ENCODE measurements at places on chromosomes 2 and 18. TPM values are rescaled to one million over a fixed set of nuclear protein-coding genes. Genes with fewer than 3 reads are reported as not detected.

The LRP2 gene
- 13.4 TPM for total RNA-seq

The ABCG5 gene
- not detected for total RNA-seq

The CIDEA gene
- not detected for total RNA-seq

The ALPG gene
- not detected for total RNA-seq

The GALNT1 gene
- 40.4 TPM for total RNA-seq

The SESTD1 gene
- 48.5 TPM for total RNA-seq

DNA sequence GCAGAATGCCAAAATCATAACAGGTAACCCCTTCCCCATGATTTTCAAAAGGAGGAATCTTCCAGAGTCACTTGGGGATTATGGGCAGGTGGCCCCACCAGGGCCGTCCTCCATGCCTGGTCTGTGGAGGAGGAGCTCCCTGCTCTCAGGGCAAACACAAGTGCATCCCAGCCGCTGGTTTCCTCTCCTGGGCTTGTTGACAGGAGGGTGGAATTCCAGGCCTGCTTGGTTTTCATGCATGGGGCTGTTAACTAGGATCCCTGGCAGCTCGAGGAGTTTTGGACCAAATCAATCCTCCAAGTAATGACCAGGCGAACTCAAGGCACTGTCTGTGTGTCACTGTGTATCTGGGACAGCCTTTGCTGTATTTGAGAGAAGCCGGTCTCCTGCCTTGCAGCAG lies 45.3 kb downstream of the FOSL2 start:
- no peak for DNase-seq

- no peak for DNase-seq
Measured at GRCh38 chr18:4035521-4035920, 419.6 kb downstream of the DLGAP1 start.

DNA sequence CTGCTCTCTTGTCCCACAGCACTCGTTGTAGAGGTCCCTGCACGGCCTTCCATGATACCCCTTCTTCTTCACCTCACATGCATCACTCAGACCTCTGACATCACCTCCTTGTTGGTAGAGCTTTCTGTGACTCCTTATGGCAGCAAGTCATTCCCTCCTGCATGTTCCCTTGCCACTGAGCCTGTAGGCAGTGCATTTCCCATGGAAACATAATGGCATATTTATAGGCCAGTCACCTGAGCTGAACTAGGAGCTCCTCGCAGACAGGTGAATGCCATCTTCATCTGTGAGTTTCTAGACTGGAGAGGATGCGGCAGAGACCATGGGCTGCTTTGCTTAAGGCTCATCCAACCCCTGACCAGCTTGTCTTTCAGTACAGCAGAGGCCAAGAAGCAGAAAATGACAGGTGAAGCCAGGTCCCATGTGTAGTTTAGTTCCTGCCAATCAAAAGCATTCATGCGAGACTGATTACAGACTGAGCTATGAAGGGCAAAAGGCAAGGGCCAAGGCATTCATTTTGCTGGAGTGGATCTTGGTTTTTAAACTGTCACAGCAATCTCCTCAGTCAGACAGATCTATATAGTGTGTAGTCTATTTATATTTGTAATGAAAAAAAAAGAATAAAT lies 59.4 kb upstream of the NEDD4L start:
- DNase-seq: no peak

GRCh38 chr2:127231130-127231865 lies 11.2 kb upstream of the CYP27C1 start:
- no peak for DNase-seq

DNA sequence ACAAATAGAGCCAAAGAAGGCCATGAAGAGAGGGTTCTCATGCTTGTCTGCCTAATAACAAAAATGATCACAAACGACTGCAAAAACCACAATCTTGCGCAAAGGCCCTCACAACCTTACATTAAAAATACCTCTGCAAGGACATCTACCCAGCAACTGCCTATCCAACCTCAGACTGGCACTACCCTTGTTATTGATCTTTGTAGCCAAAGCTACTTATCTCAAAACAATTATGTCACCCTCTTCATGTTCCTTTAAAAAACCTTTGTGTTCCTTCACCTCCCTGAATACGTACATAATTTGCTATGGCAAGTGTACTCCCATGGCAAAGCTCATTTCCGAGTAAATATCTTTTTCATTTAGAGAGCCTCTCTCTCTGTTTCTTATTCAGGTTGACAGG lies 44.1 kb downstream of the TMEM163 start:
- DNase-seq: no peak

DNA sequence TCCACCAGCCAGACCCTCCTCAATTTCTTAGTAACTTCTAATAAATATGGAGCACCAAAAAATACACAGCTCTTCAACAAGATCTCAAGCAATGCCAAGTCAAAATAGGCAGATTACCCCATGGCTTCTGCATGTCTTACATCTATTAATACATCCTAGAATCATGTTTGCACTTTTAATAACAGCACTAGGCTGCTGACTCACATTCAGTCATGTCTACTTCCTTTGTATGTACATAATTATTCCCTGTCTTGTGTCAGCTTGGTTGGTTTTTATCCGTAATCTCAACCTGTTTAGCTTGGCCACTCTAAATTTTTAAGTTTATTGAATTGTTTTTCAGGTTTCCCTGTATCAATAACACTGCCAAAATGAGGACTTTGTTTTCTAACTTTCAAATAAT lies 420.1 kb upstream of the ACVR2A start:
- DNase-seq: no peak

DNA sequence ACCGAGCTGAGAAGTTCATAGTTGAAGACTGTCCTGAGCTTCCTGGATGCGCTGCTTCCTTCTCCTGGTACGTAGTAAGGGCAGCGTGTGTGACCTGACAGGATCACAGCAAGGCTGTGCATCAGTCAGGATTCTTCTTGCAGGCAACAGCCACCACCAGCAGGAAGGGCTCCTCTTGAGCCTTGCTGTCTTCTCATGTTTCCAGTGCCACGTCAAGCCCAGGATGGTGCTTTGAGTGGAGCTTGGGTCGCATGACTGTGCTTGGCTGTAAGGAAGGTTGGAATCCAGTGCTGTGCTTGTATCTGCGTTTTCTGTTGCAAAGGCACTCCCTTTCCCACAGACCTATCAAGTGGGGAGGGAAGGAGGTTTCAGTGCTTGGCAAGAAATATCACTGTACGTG lies 194.3 kb downstream of the LDLRAD4 start:
- no peak for DNase-seq

- DNase-seq: no peak
Measured at GRCh38 chr2:67234440-67234839, 162.7 kb upstream of the ETAA1 start.

GRCh38 chr2:55047677-55048299 lies 2.5 kb downstream of the RTN4 start:
- no peak for DNase-seq

- DNase-seq: no peak
Measured at GRCh38 chr2:227960317-227960716, 88.9 kb downstream of the DAW1 start.

- no peak for DNase-seq
Measured at GRCh38 chr2:11201969-11202368, 46.7 kb downstream of the SLC66A3 start.

GRCh38 chr18:35581898-35582641 lies 530 bp downstream of the GALNT1 start:
- peak; percentile 23 for DNase-seq

DNA sequence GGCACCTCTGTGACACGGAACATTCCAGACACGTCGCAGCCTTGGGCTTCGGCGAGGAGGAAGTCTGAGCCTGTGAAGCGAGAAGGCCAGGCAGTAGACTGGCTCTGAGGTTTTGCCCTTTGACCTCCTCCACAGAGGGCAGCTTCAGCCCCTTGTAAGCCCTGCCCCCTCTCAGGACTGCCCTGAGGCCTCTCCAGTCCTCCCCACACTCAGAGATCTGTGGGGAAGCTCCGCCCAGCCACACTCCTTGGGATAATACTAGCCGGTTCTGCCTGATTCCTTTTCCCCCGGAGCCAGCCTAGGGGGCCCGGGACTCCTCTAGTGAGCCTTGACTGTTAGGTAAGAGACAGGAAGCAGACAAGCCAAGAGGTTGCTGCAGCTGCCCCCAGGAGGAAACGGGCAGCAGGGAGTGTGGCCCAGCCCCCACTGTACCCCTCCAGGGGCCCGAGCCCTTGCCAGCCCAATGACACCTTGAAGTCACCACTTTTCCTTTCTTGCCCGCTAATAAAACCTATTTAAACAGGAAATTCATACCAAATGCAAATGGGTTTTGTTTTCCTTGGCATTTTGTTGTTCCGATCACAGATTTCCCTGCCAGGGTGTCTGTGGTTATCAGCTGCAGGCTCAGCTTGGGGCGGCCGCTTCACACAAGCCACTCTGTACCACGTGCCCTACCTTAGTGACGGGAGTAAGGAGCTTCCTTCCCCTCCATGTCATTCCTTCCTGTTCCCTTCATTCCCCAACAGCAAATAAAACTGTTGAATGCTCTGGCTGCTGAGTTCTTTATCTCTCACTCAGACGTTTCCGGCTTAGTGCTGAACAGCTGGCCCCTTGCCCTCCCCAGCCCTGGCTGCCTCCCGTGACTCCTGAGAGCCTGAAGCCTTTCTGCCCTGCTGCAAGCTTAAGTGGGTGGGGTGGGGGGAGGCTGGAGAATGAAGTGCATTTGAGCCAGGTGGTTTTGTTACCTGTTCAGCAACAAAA lies 124.7 kb downstream of the CABLES1 start:
- peak; percentile 72 for DNase-seq

DNA sequence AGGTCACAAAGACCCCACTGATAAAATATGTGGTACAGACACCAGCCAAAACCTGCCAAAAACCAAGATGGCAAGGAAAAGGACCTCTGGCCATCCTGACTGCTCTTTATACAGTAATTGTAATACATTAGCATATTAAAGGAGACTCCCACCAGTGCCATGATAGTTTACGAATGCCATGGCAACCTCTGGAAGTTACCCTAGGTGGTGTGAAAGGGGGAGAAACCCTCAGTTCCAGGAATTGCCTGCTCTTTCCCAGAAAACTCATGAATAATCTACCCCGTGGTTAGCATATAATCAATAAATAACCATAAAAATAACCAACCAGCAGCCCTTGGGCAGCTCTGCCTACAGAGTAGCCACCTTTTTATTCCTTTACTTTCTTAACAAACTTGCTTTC lies 129.8 kb upstream of the EPB41L3 start:
- DNase-seq: no peak

GRCh38 chr2:201260302-201260800 lies at the start of gene CASP8:
Gene CASP8 (plus strand): TSS chr2:201260536. CDS start chr2:201266487, 5,951 bp downstream.
- no peak for DNase-seq

GRCh38 chr2:128663371-128664050 lies 344.8 kb upstream of the HS6ST1 start:
- DNase-seq: no peak

DNA sequence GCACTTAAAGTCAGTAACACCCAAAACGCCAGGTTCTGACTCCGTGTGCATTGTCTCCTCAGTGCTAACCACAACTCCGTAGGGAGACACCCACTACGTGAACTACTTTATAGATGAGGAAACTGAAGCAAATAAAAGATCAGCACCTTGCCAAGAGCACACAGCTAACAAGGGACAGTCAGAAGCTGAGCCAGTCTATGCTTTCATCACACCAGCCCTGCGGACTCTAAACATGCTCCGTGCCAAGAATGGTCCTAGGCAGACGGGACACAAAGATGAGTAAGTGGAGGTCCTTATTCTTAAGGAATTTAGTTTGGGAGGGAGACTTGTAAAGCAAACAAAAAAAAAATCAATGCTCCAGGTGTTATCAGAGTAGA lies 9.6 kb downstream of the MBOAT2 start:
- no peak for DNase-seq

DNA sequence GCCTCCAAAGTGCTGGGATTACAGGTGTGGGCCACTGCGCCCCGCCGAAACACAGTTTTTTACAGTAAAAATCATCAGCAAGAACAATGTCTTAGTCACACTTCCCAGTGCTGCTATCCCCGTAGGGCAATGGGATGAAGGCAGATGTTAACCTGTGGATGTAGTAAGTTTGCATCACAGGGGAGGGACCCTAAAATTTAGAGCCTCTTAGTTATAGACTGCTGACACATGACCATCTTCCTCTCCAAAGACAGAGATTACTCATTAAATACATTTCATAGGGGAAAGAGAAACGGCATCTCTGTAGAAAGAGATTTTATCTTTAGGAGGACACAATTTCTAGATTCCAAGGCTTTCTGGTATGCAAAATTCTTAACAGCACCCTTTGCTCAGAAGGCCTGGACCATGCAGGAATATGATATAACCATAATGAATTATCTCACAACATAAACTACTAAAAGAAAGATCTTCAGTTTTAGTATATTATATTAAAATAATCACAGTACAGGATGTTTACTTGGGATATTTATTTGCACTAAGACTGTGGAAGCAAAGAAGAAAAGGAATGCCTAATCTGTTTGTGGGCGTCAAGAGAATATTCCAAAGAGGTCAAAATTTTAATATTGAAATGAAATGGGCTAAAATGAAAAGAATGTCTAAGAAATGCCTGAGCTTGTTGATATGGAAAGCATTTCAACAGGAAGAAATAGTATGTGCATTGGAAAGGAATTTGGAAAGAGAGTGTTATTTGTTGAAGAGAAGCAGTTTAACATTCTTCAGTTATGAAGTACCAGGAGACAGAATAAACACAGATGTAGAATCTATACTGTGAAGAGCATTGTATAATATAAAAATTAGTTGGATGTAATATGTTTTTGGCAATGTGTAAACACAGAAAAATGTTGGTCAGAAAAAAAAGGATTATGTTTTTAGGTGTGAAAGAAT lies 1228.3 kb upstream of the CHAC2 start:
- DNase-seq: no peak

DNA sequence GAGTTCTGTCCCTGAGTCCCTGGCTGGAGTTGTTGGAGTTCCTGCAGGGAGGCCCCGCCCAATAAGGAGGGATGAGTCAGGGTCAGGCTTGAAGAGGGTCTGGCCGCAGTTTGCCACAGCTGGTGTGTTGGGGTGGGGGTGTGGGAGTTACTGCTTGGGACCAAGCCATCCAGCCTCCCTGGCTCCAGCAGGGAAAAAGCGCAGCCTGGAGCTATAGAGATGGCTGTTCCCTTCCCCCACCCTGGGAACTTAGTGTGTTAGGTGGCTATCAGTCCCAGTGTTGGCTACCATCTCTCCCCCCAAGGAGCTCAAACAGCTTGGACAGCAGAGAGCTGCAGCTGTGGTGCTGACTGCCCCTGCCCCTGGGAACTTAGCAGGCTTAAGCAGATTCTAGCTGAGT lies 13.2 kb upstream of the TANK start:
- no peak for DNase-seq

DNA sequence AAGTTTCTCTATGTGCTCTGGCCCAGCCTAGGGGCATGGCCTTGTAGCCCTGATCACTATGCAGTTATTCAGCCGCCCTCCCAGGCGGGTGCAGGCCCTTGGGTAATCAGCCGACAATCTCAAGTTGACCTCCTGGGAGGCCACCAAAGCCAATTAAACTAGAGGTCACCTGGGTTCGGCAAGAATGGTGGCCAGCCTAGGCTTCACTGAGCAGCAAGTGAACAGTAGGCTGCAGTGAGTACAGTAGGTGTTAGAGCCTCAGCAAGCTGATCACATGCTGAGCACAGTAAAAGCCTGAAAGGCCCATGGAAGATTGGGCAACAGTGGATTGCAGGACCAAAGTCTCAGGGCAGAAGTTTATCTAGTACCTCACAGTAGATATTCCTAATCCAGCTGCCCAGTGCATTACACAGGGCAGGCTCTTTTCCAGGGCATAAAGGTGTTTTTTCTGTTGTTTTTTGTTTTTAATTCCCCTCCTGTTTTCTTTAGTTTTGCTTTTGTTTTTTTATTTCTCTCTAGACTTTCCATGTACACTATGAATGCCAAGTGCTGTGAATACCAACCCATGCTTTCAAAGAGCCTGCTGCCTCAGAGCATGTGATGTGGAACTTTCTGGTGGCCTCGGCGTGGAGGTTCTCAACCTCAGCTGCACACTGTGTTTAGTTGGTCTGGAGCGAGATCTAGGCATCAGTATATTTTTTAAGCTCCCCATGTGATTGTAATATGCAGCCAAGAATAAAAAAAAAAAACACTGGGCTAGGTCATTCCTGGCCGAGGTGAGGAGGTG lies 55.9 kb upstream of the ATL2 start:
- no peak for DNase-seq

Data from ovary (tissue), 10 donors.